ENCODE measurements at places on chromosomes 11 and 22. TPM values are rescaled to one million over a fixed set of nuclear protein-coding genes. Genes with fewer than 3 reads are reported as not detected.

- H3K4me1 ChIP-seq = no peaks in the 10 kb centered on the region
- no peaks in the 10 kb centered on the region for H3K36me3 ChIP-seq
- no peak overlapping the region for H3K4me3 ChIP-seq
Measured at GRCh38 chr11:116348226-116348625, 424.6 kb downstream of the BUD13 start.

Gene KRTAP5-11
- not detected for total RNA-seq

GRCh38 chr11:116044520-116044919, 540.3 kb upstream of the CADM1 start:
- no peaks in the 10 kb centered on the region for H3K36me3 ChIP-seq
- DNase-seq = no peak
- H3K27ac ChIP-seq = no peak overlapping the region
- no peak overlapping the region for H3K4me3 ChIP-seq
- H3K4me1 ChIP-seq = no peaks in the 10 kb centered on the region
- no peaks in the 10 kb centered on the region for H3K27me3 ChIP-seq

Gene PEX26
- 18.3 TPM for total RNA-seq

- H3K4me1 ChIP-seq = no peaks in the 10 kb centered on the region
- H3K27ac ChIP-seq = no peak overlapping the region
- DNase-seq = no peak
- no peak overlapping the region for H3K4me3 ChIP-seq
- no peaks in the 10 kb centered on the region for H3K27me3 ChIP-seq
Measured at GRCh38 chr22:42111798-42112197, 18.8 kb downstream of the CYP2D6 start.

DNA sequence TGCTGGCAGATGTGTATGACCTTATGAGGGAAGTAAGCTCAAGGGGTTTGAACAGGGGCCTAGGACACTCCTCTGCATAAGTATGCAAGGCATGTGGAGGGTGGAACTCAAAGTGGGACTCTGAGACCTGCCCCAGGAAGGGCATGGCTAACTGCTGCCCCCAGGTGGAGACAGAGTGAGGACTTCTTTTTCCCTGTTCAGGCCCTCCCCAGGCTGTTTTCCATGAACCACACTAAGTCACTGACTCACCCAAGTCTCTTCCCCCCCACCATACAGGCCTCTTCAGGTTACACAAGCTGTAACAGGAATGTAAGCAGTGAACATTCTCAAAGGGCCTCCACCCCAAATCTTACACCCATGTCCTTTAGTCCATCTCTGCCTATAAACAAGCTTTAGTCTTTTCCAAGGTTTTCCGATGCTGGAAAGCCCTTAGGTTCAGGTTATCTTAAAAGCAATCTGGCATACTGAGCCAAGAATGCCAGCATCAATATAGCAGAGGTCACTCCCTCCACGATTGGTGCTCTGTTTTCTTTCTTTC, 13.1 kb downstream of the EEF1G start:
- peak; percentile 75 for DNase-seq
- no peaks in the 10 kb centered on the region for H3K27me3 ChIP-seq
- H3K4me3 ChIP-seq = no peak overlapping the region

DNA sequence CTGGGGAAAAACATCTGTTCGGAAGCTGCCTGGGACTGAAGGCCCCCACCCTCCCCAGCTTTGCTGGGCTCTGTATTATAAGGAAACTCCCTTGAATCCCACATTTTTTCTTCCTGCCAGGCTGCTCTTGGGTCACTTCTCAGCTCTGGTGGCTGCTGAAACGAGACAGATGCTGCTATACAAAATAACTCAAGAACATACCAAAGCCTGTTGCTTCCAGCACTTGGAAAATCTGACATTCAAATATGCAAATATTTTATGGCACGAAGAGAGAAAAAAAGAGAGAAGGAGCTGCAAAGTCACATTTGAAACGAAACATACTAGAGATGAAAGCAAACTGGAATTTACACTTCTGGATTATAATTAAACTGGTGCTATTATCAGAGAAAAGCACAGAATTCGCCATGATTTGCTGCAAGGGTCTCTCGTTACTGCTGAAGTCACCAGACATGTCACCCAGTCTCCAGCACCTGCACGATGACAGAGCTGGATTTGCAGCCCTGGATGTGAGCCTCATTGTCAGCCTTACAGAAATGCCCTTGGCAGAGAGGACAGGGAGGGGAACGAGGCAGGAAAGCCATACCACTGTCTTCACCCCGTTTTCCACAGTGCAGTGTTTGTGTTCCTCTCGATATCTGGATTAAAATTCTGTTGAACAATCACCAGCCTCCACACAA, 47.9 kb upstream of the IGSF9B start:
- H3K27me3 ChIP-seq = no peaks in the 10 kb centered on the region
- peaks cover 15% of the 10 kb centered on the region for H3K4me1 ChIP-seq
- peak; percentile 82 for DNase-seq
- no peak overlapping the region for H3K4me3 ChIP-seq
- no peaks in the 10 kb centered on the region for H3K36me3 ChIP-seq

DNA sequence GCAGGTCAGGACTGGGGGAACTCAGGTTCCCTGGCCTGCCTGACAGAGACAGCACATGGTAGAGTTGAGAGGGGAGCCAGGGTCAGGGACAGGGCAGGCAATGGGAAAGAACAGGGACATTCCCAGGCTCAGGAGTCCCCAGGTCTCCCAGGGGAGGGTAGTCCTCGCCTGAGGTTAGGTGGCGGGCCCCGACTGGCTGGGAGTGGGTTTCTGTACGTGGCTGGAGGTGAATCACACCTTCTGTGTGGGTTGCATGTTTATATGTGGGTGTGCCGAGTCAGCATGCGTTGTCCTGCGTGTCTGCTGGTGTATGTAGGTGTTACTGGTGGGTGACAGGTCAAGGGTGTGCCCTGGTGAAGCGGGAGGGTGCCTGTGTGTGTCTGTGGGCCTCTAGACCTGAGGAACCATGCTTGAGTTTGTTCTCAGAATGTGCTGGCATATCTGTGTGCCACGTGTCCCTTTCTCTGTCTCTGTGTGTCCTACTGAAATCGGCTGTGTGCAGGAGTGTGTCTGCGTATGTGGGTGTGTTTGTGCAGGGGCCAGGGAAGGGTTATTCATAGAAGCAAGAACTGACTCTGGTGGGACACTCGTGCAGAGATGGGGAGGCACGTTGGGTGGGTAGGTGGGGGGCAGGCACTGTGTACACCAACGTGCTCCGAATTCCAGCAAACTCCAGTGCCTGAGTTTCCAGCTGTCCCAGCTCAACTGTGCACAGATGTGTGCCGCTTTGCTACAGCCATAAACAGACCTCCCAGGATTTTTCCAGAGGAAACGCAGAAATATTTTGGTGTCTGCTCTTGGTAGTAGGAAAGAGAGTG, 23.8 kb upstream of the OAF start:
- H3K4me1 ChIP-seq = peaks cover 80% of the 10 kb centered on the region
- H3K27me3 ChIP-seq = no peaks in the 10 kb centered on the region
- no peak overlapping the region for H3K4me3 ChIP-seq
- no peaks in the 10 kb centered on the region for H3K36me3 ChIP-seq
- DNase-seq = no peak

DNA sequence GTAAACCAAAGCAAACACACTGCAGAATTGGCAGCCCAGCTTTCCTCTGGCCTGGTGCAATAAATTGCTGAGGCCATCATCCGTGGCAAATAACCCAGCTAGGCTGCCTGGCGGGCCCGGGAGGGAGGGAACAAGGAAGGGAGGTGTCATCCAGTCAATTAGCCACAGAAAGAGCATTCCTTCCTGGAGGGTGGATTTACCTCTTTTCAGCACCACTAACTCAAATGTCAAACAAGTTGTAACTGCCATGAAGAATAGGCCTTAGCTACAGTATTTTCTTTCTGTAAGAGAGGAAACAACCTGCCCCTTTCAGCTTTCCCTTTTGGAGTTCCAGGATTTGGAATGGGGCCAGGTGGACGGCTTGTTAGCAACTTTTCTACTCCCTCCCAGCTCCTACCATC, 163.8 kb upstream of the BDNF start:
- peaks cover 3% of the 10 kb centered on the region for H3K4me1 ChIP-seq
- no peak overlapping the region for H3K4me3 ChIP-seq
- H3K36me3 ChIP-seq = no peaks in the 10 kb centered on the region
- H3K27me3 ChIP-seq = no peaks in the 10 kb centered on the region
- no peak overlapping the region for H3K27ac ChIP-seq

Measured in spinal cord (tissue), 10 donors.